CD4-positive, alpha-beta T cell treated with Interferon alpha-2 for 1 hour (primary cell): ENCODE measurements at places on chromosomes 7 and 10.

DNA sequence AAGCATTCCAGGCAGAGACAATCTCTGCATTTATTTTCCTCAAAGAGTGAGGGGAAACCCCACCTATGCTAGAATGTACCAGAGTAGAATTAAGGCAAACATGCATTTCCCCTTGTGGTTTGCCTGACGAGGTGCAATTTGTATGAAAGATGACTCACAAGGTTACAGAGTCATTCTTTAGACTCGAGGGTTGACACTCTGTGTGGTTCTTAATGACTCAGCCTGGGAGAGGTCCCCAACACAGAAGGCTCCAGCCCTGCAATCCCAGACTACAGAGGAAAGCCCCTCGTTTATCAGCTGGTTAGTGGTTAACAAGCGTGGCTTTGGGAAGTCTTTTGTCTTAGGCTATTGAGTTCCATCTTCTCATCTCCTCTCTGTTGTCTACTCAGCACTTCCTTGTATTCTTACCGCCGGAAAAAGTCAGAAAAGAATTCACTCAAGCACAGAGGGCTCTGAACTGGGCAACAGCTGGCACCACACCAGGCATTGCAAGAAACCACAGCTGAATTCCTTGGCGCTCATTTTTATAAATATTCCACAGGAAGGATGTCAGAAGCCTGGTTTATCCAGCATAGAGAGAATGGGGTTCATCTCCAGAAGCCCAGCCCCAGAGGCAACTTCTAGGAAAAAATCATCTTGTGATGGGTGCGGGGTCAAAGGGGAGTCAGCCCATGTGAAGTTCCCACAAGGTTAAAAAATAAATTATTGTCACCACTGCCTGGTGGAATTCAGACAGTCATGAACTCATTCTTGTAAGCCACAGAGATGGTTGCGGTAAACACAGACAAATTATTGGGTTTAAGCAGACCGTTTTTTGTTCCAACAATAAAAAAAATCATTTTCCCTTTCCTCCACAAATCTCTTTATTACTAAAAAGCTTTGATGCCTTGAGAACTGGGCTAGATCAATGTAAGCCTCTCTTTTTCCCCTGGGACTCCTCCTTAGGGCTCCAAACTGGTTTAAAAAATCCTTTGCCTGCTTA lies 24.5 kb upstream of the SVIL start:
- peak; percentile 79 for DNase-seq

- DNase-seq = peak; percentile 29
Observed at GRCh38 chr10:132397671-132398565, 918 bp downstream of the PWWP2B start.

DNA sequence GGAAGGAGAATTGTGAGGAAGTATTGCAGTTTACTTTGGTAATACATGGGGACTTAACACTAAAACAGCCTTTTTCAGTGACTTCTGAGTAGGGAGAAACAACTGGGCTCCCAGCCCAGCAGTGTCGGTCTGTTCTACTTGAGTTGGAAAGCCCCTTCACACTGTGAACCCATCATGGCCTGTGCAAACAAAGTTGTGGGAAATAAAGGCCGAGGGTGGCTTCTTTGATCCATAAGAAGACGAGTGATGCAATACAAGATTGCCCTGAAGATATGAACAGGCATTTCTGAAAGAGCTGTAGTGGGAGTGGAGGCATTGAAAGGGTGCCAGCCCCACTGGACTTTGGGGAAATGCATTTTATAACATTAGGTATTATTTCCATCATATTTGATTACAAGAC lies 28.3 kb downstream of the C10orf120 start:
- DNase-seq = no peak

DNA sequence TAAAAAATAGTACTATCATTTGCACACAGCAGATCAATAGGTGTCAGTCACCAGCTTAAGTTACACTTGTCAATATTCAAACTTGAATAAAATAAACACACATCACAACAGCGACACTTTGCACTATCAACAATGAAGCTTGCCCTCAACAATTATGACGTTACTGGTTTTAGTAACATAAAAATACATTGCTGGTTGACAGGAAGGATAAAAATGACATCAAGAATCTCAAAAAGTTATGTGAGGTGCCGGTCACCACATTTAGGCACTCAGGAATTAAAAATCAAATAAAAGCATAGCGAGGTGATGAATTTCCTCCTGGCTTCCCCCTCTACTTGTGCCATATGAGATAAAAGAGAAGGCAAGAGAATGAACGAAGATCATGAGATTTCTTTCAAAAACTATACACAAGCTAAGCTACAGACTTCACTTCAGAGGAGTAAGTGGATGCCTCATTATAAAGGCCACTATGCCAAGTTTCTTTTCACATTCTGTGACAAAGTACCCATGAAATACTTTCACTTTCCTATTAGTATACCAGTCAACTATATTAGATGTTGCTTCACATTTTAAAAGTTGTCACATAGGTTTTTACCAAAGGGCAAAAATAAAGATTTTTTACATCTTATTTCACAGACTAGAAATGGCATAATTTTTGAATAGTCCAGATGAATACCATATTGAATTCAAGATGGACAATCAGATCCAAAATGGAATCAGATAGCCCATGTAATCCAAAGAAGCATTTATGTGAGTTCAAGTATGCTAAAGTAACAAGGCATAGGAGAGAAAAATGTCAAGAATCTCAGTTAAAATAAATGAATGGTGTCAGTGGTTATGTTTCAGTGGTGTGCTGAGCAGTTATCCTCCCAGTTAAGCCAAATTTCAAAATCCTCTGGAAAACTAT lies 3.6 kb downstream of the CCDC71L start:
- no peak for DNase-seq

DNA sequence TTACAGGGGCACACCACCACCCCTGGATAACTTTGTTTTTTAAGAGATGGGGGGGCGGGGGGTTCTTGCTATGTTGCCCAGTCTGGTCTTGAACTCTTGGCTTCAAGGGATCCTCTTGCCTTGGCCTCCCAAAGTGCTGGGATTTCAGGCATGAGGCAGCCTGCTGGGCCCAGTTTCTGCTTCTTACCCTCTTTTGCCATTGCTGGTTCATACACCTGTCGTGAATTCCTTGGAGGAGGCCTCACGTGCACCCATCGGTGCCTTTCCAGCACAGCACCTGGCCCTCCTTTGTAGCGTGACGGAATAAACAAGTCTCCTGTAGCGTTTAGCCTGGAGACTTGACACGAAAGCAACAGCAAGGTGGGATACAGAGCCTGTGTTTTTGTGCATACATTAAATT lies 75.5 kb downstream of the CARD11 start:
- no peak for DNase-seq

GRCh38 chr10:15453926-15454325 lies 82.8 kb upstream of the FAM171A1 start:
- DNase-seq = no peak

GRCh38 chr7:157990226-157990880 lies 597.3 kb downstream of the PTPRN2 start:
- no peak for DNase-seq

- DNase-seq = no peak
Observed at GRCh38 chr10:116466715-116467422, 39.2 kb downstream of the PNLIPRP3 start.

DNA sequence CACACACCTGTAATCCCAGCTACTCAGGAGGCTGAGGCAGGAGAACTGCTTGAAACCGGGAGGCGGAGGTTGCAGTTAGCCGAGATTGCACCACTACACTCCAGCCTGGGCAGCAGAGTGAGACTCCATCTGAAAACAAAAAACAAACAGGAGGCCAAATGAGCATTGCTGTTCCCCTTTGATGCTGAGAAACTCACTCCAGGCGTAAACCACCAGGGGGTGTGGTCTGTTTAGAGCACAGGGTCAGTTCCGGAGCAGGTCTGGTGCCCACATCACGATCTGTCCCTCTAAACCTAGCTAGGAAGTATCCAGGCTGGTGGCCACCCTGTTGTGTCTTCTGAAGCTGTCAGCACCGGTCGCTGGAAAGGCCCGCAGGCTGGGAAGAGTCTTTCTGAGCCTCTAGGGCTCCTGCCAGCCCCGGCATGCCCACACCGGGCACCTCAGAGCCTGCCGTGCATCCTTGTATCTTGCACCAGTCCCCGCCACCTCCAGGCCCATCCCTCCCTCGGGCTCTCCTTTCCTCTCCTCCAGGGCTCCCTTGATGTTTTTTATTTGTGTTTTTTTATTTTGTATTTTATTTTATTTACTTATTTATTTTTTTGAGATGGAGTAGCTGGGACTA lies 66.3 kb upstream of the SH2B2 start:
- DNase-seq = no peak

DNA sequence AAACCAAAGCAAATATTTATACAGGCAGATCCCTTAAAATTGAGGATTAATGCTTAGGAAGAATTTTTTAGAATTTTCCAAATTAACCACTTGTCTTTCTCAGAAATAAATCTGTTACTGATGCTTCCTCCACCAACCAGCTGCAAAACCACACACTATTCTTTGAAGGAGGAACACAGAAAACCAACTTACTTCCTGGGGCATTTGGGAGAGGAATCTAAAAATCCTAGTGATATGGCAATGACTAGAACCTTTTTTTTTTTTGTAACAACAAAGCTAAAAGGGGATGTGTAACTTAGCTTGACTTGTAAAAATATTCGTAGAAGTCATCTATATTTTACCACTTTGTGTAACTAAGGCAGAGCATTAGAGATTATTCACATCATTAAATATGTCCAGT lies 5.1 kb upstream of the TM9SF3 start:
- no peak for DNase-seq

DNA sequence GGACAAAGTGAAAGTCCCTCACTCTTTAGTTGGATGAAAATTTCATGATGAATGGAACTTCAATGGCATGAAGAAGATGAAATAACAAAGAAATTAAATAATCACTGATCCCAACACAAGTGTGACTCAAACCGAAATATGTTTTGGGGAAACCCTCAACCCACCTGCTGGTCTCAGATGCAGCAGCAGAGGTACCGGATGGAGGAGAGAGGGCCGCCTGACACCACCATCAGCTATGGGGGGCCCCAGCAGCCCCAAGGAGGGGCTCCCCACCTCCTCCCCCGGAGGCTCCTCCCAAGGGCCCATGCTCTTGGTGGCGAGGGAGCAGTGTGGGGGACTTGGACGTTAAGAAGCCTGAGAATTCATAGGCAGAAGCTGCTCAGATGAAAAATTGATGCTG lies 137.2 kb upstream of the ADARB2 start:
- DNase-seq = no peak

DNA sequence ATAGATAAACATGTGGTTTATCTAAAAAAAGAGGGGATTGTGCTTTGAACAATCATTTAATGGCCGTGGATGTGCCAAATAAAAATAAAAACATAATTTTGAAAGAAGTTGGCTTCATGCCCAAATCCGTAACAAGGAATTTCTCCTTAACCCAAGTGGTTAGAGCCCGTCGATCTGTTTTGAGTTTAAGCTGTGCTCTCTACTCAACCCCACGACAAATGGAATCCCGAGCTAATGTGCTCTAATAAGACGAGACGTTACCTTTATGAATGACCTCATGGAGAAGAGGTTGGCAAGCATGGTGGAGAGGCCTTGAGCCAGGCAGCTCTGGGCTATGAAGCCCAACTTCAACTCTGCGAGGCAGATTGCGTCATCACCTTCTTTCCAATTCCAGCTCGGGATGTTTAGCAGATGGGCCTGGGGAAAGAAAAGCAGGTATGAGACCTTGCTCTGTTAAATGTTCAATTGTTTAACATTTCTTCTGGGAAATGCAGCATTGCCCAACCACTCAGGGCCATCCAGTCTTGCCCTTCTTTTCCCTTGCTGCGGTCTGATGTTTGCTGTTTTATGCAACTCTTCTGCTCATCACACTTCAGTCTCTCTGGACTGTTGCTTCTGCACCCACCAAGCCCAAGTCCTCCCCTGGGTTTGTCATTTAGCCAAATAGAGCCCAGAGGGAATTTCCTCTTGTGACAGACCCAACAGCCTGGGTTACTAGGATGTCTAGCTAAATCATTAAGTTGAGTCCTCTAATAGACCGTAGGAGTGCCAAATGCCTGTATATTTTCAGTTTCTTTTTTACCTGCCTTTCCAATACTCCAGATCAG lies 564.6 kb downstream of the KCNMA1 start:
- no peak for DNase-seq

GRCh38 chr10:26855186-26855585 lies 5.6 kb downstream of the ABI1 start:
- DNase-seq = no peak
